ENCODE measurements at places on chromosomes 16 and 17. TPM values are rescaled to one million over a fixed set of nuclear protein-coding genes. Genes with fewer than 3 reads are reported as not detected.

DNA sequence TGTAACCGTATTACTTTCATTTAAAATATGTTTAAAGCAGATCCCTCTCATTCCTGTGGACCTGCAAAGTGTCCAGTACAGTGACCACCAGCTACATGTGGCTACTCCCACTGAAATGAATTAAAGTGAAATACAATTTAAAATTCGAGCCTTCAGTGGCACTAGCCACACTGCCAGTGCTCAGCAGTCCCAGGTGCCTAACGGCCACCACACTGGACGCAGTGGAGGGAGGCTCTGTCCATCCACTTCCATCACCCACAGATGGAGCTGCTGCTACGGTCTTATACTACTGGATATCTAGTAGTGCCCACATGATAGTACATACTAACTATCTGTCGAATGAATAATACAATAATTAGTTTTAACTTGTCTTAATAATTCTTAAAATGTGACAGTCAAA, 2.3 kb upstream of the CBX2 start:
- no peak overlapping the region for H3K4me3 ChIP-seq
- H3K27ac ChIP-seq: no peak overlapping the region
- peaks cover 22% of the 10 kb centered on the region for H3K4me1 ChIP-seq
- H3K27me3 ChIP-seq: peaks cover 93% of the 10 kb centered on the region

Gene KRT34
- not detected for total RNA-seq

Gene NETO2
- total RNA-seq: 31.7 TPM

Gene RGS9
- total RNA-seq: 10.6 TPM
